ENCODE measurements at places on chromosomes 7 and 10. TPM values are rescaled to one million over a fixed set of nuclear protein-coding genes. Genes with fewer than 3 reads are reported as not detected.
A peak's percentile ranks its signal among the peaks of the same experiment; 100 is the strongest.

The PLXNA4 gene
- total RNA-seq: 6.6 TPM

The SEMA3A gene
- total RNA-seq: 12.3 TPM

The POU6F2 gene
- total RNA-seq: 0.18 TPM

GRCh38 chr10:110619514-110620397 lies 24.4 kb upstream of the RBM20 start:
- no peak overlapping the region for H3K4me3 ChIP-seq
- H3K36me3 ChIP-seq: no peaks in the 10 kb centered on the region
- no peak for DNase-seq
- no peak overlapping the region for H3K27ac ChIP-seq
- H3K4me1 ChIP-seq: no peaks in the 10 kb centered on the region

The WEE2 gene
- total RNA-seq: not detected

- no peaks in the 10 kb centered on the region for H3K36me3 ChIP-seq
- no peak overlapping the region for H3K27ac ChIP-seq
- no peak for DNase-seq
- peaks cover 9% of the 10 kb centered on the region for H3K4me1 ChIP-seq
Measured at GRCh38 chr10:21369697-21370096, 155.8 kb downstream of the SKIDA1 start.

DNA sequence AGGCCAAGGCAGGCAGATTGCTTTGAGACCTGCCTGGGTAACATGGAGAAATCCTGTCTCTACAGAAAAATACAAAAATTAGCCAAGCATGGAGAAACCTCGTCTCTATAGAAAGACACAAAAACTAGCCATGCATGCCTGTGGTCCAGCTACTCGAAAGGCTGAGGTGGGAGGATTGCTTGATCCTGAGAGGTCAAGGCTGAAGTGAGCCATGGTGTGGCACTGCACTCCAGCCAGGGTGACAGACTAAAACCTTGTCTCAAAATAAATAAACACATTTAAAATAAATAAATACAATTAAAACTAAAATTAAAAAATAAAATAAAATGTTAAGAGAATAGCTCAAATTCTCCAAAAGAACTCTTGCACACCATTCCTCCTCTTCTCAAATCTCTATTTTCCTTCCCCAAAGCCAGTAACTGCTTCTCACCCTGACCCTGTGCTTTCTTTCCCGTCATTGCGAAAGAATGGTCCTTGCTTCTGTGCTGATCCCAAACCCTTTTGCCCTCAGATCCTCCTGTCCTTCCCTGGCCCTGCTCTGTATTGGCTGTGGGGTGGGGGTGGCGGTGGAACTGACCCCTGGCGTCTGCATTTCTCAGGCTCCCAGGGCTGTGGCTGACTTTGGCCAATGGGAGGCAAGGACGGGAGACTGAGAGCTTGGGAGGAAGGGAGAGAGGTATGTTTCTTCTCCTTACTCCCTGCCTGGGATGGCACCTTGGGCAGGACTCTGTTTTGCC lies 12.4 kb downstream of the SRGN start:
- DNase-seq: no peak
- H3K4me1 ChIP-seq: peaks cover 74% of the 10 kb centered on the region
- no peak overlapping the region for H3K4me3 ChIP-seq
- peaks cover 83% of the 10 kb centered on the region for H3K36me3 ChIP-seq
- H3K27me3 ChIP-seq: no peaks in the 10 kb centered on the region
- peak overlapping the region; percentile 59 for H3K27ac ChIP-seq

DNA sequence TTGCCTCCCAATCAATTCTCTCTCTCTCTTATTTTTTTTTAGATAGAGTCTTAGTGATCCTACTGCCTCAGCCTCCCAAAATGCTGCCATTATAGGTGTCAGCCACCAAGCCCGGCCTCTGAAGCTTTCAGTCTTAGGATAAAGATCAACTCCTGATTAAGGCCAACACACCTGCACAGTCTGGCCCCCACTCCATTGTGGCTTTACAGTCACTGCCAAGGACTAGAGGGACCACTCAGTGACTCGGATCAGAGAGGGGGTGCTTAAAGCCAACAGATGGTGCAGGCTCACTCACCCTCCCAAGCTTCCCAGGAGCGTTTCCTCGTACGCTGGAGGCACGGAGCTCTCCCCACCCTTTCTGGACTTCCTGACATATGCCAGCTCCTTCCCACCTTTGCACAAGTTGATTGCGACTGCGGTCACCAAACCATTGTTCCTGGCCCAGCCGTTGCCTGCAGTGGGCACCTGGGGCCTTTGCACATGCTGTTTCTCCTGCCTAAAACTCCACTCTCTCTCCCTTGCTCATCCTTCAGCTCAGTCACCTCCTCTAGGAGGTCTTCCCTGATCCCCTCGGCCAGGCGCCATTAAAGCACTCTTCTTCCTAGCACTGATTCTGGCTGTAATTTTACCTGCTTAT lies 1.7 kb upstream of the CDH23 start:
- peaks cover 19% of the 10 kb centered on the region for H3K4me1 ChIP-seq
- DNase-seq: no peak
- no peak overlapping the region for H3K27ac ChIP-seq
- H3K27me3 ChIP-seq: peaks cover 24% of the 10 kb centered on the region
- H3K4me3 ChIP-seq: no peak overlapping the region

- no peak overlapping the region for H3K27ac ChIP-seq
- H3K27me3 ChIP-seq: no peaks in the 10 kb centered on the region
- no peak for DNase-seq
- H3K4me3 ChIP-seq: no peak overlapping the region
Measured at GRCh38 chr7:41762641-41763040, 59.8 kb upstream of the INHBA start.

The SYNPO2L gene
- total RNA-seq: 0.20 TPM

- no peak overlapping the region for H3K4me3 ChIP-seq
- no peaks in the 10 kb centered on the region for H3K4me1 ChIP-seq
- no peak overlapping the region for H3K27ac ChIP-seq
- no peaks in the 10 kb centered on the region for H3K27me3 ChIP-seq
Measured at GRCh38 chr7:38425509-38425908, 152.1 kb upstream of the TARP start.

- no peak overlapping the region for H3K4me3 ChIP-seq
- H3K27ac ChIP-seq: no peak overlapping the region
- peak; percentile 72 for DNase-seq
- no peaks in the 10 kb centered on the region for H3K36me3 ChIP-seq
- no peaks in the 10 kb centered on the region for H3K4me1 ChIP-seq
Measured at GRCh38 chr7:69276011-69276729, 322.1 kb upstream of the AUTS2 start.
